Activated naive CD4-positive, alpha-beta T cell treated with Interleukin-2 at 50 U/mL for 16 hours (primary cell): ENCODE measurements at places on chromosomes 6 and 20.
A peak's percentile ranks its signal among the peaks of the same experiment; 100 is the strongest.

DNA sequence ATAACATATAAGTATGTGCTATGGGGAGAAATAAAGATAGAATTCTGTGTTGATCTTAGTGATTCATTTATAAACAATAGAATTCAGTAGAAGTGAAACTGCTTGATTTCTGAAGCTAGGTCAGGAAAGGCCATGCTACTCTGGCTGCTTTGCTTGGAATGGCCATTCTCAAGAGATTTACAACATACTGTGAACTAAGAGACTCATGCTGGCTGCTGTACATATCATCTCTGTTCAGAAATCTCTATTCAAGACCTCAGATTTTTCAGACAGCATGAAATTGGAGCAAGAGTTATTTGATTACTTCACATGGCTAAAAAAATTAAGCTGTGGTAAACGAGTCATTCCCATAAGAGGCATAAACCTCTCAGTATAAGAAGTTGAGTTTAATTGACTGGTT lies 662.6 kb downstream of the BCKDHB start:
- DNase-seq: no peak

DNA sequence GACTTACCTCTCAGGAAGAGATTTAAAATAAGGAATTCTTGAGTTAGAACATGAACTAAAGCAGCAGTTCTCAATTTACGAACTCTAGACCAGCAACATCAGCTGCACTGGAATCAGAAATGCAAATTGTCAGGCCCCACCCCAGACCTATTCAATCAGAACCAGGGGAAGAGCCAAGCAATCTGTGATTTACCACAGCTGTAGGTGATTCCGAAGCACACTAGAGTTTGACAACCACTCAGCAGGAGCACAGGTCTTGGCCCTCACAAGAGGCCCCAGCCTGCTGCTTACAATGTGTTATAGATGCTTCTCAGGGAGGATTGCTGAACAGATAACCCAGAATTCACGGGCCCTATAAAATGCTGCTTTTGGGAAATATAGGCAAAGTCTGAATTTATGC lies 279.2 kb downstream of the PTPRK start:
- DNase-seq: no peak

DNA sequence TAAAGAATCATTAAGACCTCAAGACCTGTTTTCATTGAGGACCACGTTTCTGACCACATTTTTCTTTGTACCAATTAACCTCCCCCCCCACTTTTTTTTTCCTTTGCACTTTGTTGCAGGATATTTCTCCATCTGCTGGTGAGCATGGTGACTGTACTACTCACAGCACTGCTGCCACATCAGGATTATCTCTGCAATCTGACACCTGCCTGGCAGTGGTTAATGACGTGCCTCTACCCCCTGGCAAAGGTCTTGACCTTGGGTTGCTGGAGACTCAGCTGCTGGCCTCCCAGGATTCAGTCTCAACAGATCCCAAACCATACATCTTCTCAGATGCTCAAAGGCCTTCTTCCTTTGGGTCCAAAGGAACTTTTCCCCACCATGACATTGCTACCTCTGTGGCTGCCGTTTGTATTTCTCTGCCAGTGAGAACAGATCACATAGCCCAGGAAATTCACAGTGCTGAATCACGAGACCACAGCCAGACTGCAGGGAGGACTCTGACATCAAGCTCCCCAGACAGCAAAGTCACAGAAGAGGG lies 46.6 kb upstream of the EDN3 start:
- DNase-seq: peak; percentile 27

- no peak for DNase-seq
These were observed 100.7 kb downstream of the PRKN start for GRCh38 chr6:162626869-162627268.

- DNase-seq: no peak
These were observed 354.1 kb upstream of the ARID1B start for GRCh38 chr6:156423075-156423474.

DNA sequence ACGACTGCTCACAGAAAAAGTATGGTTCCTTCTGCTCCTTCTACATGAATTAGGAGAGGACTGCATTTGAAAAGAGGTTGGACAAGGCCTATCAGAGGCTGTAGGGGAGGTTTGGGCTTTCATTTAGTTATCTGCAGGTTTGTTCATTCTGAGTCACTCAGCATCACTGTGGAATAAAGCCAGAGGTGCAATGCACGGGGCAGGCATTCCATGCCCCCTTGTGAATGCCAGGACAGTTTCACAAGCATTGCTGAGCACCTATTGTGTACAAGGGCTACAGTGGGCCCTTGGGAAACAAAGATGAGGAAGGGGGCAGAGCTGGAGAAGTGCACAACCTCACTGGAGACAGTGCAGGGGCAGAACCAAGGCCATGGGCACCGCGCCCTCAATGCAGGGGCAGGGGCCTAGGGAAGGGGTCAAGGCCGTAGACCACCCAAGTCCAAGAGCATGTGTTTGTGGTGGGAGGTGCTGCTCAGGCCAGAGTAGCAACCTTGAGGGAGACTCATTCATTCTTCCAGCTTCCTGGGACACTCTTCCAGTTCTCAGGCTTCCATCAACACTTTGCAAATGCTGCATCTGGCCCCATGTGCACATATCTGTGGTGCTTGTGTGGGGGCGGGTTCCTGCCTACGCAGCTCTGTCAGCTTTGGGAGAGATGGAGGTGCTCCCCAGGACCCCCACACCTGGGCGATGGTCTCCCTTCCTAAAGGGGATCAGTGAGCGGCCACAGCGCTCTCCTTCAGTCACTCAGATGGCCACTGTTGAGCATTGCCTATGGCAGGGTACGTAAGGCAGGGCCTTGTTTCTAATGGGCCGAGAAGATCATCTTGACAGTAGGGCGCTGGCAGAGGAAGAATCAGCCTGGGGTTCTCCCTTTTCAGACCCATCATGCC lies 204.5 kb downstream of the SYNDIG1 start:
- no peak for DNase-seq

DNA sequence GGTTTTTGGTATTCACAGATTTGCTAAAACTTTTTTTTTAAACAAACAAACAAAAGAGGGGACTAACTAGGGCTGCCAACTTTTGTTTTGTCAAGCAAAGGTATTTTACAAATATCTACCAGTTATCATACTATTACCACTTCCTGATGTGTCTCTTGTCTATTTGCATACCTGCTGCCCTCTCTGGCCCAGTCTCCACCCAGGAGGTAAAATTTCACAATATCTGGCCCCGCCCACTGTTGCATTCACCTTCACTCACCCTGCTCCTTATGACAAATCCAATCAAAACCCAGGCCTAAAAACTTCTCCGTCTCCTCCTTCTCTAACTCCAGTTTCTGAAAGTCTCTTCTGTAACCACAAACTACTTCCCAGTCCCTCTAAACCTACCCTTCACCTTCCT lies 82.2 kb downstream of the TRERF1 start:
- peak; percentile 34 for DNase-seq

DNA sequence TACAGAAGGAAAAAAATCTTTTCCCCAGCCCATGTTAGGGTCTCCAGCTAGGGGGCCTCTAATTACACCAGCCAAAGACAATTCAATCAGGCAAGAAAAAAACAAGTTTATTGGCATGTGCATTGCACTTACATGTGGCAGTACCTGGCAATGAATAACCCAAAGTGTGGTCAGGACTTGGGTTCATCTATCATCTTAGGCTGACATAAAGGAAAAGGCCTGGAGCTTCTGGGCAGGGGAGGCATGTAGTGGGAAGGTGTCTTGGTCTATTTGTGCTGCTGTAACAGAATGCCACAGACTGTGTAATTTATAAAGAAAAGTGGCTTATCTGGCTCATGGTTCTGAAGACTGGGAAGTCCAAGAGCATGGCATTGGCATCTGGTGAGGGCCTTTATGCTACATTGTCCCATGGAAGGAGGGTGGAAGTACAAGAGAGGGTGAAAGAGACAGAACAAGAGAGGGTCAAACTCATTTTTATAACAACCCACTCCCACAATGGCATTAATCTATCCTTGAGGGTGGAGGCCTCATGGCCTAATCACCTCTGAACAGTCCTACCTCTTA lies 4.4 kb upstream of the PYGB start:
- no peak for DNase-seq

GRCh38 chr6:125913864-125914351 lies 42.7 kb upstream of the HINT3 start:
- DNase-seq: no peak

DNA sequence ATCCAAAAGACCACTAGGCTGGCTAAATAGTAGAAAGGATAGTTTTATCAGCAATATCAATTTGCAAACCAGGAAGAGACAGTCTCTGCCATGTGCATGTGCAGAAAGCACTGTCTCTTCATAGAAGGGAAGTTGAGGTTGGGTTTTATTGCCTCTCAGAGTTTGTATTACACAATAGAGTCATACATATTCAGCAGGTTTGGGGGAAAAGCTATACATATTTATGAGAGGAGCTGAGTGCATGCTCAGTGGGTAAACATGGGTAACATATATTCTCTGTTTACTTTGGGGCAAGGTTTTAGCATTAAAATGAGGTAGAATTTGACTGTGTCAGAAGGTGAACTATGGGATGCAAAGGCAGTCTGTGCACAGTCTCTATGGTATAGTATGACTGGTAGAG lies 14.9 kb downstream of the TMEM170B start:
- DNase-seq: no peak

DNA sequence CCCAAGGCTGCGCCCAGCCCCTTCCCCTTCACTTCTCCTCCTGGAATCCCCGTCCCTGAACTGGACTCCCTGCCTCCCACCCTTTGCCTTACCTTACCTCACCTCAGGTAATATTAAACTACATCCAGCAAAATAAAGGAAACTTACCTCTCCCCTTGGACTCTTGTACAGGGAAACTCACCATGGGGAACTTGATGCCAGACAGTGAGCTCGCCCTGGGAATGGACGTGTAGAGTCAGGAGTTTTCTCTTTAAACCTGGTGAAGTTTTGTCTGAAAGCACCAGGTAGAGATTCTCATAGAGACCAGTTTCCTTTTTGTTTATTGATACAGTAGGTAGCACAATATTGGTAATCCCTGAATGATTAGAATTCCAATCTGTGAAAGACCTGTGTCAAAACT lies 544 bp upstream of the HLA-C start:
- DNase-seq: no peak

- DNase-seq: no peak
These were observed 481.6 kb downstream of the ADGRB3 start for GRCh38 chr6:69116658-69117057.

GRCh38 chr6:119602215-119603178 lies 252.9 kb upstream of the MAN1A1 start:
- no peak for DNase-seq

- DNase-seq: no peak
These were observed 6.3 kb downstream of the EBF4 start for GRCh38 chr20:2698912-2699311.

- no peak for DNase-seq
These were observed 191.6 kb downstream of the ADAT2 start for GRCh38 chr6:143258945-143259344.

DNA sequence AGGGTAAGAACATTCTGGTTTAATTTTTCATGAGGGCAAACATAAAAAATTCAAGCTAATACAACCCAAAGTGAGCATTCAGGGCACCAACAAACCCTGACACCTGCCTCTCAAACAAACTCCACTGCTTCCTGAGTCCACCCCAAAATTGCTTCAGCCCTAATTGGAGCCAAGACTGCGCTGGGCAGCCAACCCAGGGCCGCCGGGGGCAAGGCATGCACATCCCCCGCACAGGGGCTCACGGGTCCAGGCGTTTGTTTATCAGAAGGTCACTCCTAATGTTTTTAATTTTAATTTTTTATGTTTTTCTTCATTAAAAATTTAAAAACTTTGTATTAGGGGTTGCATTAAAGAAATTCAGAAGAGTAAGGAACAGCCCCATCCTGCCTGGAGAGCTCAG lies 459.1 kb upstream of the CDH4 start:
- no peak for DNase-seq

GRCh38 chr6:148053209-148053608 lies 289.4 kb upstream of the SASH1 start:
- no peak for DNase-seq

DNA sequence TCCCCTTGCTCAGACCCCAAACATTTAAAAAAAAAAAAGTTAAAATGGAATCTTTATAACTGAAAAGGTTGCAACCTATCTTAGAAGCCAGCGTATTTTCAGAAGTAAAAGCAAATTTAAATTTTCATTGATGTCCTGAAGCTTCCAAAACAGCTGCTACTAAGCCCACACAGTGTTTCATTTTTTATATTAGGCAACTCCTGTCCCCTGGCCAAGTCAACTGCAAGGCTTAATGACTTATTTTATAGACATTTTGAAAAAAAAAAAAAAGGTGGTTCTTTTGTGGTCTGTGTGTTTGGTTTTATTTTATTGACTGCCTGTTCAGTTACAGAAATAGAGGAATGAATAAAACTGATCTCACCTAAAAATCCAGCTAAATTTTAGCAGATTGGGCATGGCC lies 13.0 kb downstream of the CFAP61 start:
- no peak for DNase-seq

DNA sequence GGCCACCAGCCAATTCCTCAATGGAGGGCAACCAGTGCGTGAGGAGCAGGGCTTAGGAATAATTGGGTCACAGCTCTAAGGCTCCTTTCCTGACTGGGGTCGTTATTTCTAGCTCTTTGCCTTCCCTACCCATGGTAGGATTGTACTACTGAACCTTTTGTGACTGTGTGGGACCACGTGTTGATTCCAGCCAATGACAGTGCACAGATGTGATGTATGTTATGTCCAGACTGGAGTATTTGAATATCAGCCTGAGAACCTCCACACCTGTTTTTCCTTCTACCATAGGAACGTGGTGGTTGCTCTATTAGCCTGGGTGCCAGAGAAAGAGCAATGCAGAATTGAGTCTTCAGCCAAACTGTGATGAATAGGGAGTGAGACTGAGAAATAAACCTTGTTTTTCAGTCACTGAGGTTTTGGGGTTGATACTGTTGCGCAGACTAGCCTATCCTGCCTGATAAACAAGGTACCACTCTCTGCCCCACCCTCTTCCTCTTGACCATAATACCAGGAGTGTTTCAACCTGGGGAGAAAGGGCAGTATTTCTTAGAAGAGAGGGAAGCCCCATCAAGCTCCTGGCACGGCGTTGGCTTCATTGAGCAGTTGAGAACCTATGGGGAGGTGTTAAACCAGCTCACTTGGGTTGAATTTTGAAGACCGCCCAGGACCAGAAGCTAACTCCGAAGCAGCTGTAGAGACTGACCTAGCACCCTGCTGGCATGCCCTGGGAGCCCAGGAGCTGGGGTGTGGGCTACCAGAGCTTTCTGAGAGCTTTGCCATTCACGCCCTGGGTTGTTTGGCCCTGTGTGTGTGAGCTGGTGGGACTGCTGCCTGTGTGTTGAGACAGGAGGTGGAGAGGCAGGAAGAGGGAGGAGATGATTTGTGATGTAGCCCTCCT lies 105.5 kb upstream of the BACH2 start:
- DNase-seq: peak; percentile 28

GRCh38 chr20:62661647-62662046 lies 19.3 kb downstream of the SLCO4A1 start:
- no peak for DNase-seq

GRCh38 chr6:4208158-4208557 lies 72.8 kb upstream of the ECI2 start:
- no peak for DNase-seq
